ENCODE measurements at places on chromosomes 16 and 17.

DNA sequence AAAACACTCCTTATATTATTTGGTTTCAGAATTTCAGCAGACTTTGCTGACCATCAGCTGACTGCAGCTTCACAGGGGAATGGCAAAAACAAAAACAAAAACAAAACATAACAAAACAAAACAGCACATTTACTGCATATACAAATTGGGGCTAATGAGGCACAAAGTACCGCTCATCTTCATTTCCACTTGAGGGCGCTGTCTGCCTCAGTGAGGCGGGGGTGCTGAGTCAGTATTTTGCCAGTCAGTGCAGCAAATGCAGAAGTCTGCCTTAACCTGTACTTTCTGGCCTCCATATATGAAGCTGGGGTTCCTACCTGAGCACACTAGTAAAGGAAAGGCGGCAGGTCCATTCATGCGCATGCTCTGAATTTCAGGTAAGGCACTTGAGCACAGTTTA, 13.5 kb upstream of the DYNLRB2 start:
- DNase-seq = peak; percentile 23

DNA sequence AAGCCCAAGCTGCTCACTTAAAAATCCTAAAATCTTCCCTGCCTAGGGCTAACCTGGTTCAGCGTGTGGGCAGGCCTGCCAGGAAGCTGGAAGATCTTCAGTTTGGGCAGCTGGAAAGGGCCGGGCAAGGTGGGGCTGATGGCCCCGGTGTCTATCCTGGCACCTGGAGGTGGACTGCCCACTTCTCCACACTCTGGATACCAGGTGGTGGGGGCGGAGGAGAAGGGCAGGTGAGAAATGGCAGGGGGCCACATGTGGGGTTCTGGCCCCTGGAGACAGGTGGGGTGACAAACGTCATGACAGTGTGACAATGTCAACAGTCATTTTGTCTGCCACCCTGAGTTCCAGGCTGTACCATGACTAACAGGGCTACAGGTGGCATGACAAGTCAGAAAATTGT, 78.5 kb upstream of the C16orf82 start:
- DNase-seq = no peak

- DNase-seq = no peak
These were observed 22.7 kb downstream of the MPP3 start for GRCh38 chr17:43810226-43810715.

DNA sequence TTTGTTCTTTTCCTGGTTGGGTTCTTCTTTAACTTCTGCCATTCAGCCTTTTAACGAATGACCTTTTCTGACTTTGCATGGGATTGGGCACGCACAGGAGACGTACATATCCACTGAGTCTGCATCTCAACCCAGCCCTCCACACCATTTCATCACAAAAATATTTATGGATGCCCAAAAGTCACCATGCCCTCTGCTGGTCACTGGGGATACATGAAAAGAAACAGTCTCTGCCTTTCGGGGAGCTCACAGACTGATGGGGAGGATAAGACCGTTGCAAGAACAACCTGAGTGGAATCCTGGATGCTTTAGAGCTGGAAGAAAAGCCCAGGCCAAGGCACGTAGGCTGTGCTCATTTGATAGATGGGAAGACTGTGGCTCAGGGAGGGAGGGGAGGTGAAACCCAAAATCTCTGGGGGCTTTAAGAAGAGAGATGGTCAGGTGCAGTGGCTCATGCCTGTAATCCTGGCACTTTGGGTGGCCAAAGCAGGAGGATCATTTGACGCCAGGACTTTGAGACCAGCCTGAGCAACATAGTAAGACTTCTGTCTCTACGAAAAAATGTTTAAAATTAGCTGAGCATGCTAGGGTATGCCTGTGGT, 7.9 kb upstream of the MT2A start:
- DNase-seq = no peak

- DNase-seq = no peak
These were observed 45.3 kb downstream of the C17orf58 start for GRCh38 chr17:67950945-67951344.

DNA sequence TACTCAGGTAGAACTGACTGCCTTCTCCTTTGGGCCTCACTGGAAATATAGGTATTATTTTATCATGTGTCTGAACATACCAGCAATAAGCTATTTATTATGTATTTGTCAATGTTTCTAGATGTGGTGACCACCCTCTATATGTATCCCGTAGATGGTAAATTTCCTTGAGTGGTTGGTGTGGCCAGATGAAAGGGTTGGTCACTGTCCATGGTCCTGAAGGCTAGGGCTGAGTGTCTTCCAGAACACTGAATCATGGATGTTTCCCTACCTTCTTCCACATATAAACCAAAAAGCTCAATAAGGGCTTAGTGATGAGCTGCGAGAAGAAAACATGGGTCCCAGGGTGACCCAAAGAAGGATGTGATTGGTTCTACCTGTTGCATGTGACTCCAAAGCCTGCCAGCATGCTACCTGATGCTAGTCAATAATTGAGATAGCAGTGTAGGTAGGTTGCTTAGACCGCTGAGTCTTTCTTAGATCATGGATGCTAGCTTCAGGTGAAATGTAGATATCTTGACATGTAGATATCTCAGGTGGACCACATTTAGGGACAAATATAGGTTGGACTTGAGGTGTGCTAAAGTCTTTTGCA, 150.3 kb downstream of the ASIC2 start:
- no peak for DNase-seq

- no peak for DNase-seq
These were observed 51.6 kb downstream of the NUP93 start for GRCh38 chr16:56781528-56781961.

- DNase-seq = no peak
These were observed 110.8 kb upstream of the DNAH9 start for GRCh38 chr17:11487469-11487868.

DNA sequence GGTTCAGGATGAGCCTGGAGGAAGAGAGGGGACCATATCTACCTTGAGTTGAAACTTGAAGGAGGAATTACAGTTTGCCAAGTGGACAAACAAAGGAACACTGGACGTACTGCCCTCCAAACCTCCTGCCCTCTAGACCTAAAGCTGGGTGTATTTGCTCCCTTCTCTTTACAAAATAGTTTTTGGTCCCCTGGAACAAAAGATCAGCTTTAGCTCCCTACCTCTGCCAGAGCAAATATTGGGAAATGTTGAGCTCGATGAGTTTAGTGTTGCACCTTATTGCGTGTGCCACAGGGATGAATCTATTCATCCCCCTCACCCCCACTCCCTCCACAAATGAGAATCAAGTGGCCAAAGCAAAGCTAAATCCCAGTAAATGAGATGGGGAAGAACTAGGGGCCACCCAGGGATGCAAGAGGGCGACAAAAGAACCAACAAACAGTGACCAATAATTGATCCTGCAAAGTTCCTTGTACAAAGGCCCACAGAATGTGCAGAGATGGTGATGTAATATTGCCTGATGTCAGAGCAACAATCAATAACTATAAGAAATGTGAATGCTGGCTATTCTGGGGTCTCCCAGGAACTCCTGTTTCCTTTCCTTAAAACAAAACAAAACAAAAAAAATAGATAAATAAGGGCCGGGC, 17.2 kb upstream of the TAT start:
- DNase-seq = no peak

GRCh38 chr17:73581379-73581778, 62.9 kb downstream of the SDK2 start:
- no peak for DNase-seq

All from activated CD4-positive, alpha-beta T cell treated with anti-CD3 and anti-CD28 coated beads for 4 hours (primary cell).